ENCODE measurements at places on chromosomes 4 and X.

DNA sequence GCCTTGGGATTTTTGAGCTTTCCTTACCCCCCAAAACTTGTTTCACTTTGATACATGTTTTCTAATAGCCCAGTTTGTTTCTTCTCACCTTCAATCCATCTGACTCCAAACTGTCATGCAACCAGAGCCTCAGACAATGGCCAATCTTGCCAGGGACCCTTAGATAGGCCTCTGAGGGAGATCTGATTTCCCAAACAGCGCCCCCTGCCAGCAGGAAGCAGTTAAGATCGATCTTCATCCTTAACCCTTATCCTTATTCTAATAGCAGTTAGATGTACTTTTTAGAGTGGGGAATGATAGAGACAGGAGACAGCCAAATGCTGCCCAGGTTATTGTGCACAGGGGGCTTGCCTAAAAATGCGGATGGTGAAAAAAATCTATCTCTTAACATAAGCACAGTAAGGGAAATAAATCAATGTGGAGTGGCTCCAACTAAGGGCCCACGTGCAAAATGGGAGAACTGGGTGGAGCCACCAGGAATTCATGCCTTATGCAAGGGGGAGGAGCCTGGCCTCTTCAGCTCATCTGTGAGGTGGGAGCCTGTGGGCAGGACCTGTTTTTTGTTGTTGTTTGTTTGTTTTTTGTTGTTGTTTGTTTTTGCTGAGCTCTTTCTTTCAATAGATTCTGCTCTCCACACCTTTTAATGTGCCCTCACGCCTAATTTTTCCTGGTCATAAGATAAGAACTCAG, 833.6 kb upstream of the AGA start:
- no peak for DNase-seq

- DNase-seq = no peak
Measured at GRCh38 chr4:138182838-138183426, 59.2 kb downstream of the SLC7A11 start.

DNA sequence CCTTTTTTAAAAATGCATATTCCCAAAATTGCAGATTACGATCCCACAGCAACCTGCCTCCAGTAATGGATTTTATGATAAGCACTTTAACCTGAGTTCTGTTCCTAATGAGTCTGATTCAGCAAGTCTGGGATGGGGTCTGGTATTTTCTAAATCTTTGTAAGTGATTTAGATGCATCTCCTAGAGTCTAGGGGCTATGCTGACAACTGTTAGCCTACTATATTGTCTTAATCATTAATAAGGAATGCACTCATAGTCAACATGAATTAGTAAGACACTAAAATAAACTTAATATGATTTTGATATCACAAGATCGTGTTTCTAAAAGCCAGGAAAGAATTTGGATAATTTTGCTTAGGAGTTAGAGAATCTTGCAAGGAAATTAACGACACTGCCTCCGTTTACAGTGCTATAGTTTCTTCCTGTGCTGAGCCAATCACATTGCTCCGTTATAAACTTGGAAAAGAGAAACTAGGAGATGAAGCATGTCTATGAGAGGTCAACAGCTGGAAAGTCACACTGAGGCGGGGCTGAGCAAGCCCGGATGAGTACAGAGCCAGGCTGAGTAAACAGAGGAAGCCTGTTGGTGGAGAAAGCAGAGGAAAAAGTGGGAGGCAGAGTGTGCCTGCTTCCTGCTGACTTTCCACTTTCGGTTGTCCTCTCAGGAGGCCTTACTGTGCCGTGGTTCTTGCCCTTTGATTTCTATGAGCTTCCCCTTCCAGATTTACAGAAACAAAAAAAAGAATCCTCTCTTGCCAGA, 5.4 kb downstream of the SCARB2 start:
- no peak for DNase-seq

DNA sequence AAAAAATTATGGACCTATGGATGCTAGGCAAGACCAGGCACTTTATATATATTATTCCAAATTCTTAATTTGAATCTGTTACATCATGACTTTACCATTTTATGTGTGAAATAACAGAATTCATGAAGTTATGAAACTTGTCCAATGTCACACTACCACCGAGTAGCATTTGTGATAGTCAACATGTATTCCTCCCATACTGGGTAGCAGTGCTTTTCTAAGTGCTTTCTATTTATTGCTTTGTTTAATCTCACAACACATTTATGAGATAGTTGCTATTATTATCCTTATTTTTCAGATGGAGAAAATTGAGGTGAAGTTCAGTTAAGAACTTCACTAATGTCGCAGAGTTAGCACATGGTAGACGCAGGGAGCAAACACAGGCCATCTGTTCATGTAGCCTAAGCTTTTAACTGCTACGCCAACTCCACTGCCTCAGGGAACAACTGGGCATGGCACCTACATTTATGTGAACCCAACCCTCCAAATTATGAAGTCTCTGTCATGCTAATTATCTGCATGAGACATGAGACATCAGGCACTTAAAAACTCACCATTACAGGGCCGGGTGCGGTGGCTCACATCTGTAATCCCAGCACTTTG, 20.8 kb downstream of the GUCY1A1 start:
- DNase-seq = no peak

DNA sequence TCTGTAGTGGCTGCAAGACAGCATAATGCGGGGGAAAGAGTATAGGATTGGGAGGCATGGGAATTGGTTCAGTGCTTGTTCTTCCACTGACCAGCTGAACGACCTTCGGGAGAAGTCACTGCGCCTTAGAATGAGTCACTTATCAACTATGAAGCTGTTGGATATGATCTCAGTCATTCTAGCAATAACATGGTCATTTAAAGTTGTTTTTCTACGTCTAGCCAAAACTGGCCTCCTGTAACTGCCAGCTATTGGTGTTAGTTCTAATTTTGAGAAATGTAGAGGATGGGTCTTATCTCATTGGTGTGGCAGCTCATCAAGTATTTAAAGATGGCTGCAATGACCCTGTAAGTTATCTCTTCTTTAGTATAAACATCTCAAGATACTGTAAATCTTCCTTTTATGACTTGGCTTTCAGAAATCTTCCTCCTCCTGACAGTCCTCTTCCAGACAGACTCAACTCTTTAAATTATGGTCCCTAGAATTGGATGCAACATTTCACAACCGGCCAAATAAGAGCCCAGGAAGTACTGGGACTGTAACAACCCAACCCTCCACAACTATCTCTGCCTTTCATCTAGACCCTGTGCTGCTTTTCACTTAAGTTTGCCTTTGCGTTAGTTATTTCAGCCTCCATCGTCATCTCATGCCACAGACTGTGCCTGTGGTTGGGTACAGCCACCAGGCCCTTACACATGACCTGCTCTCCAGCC, 243.3 kb downstream of the CBR4 start:
- no peak for DNase-seq

DNA sequence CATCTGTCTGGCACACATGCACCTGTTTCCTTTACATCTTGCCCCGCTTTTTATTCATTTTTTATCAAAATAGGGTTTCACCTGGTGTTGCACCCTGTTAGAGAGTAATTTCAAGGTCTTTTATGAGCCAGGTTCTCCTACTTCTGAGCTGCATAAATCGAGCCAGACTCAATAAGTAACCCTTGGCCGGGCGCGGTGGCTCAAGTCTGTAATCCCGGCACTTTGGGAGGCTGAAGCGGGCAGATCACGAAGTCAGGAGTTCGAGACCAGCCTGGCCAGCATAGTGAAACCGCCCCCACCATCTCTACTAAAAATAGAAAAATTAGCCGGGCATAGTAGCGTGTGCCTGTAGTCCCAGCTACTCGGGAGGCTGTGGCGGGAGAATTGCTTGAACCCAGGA, 1.0 kb upstream of the PPP2R3B start:
- DNase-seq = no peak

- DNase-seq = peak; percentile 8
Measured at GRCh38 chrX:13750204-13750603, 15.7 kb downstream of the OFD1 start.

DNA sequence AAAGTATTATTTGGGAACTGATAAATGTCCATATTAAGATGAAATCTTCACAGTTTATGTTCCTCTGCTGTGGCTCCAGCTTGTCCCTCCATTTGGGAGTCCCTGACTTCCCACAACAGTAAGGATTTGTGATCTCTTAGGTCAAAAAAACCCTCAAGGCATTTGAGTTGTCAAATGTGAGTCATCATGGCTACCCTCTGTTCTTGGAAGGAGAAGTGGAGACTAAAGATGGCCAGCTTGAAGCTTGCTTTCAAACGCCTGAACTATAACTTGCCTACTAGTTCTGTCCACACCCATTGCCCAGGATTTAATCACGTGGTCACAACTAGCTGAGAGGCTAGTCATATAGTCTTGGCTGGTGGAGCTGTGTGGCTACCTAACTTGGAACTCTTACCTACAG, 107.8 kb downstream of the CCNG2 start:
- DNase-seq = no peak

- DNase-seq = no peak
Measured at GRCh38 chr4:183907871-183908683, 3.0 kb downstream of the STOX2 start.

DNA sequence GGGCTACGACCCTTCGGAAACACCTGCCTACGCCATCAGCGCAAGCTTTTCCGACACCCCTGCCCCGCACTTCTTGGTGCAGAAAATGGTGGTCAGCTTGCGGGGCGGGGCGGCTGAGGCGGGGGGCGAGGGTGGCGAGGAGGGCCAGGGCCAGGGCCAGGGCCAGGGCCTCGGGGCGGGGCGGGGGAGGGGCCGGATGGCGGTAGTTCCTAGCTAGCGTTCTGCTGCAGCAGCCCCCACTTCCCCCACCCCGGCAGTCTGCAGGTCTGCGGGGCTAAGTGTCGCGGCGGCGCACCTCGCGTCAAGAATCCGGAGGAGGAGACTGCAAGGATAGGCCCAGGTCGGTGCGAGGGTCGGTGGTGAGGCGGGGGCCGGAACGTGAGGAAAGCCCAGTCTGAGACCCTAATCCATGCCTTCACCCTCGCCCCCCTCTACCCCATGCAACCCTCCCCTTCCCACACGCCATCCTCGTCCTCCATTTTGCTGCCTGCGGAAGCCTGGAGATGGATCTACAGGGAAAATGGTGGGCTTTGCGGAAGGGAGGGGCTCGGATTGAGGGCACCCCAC, 600 bp downstream of the BEX4 start:
- peak; percentile 7 for DNase-seq

All from stimulated activated CD4-positive, alpha-beta T cell treated with anti-CD3 and anti-CD28 coated beads, Interleukin-4, amount 100 ng/mL, for 24 hours (primary cell).